ENCODE measurements at places on chromosomes 5 and 9.

DNA sequence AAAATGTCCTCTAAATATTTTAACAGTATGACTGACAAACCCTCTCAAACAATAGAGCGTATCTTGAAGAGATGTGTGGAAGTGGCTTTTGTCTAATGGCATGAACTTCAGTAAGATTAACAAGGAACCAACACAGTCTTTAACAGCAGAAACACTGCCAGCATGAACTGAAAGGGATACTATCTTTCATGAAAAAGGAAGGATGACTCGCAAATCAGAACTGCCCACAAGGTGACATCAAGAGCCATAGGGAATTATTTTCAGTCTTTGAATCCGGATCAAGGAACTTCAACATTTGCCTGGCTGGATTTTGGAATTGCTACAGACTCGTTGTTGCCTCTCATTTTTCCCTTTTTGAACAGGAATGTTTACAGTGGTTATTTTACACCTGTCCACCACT, 5.1 kb upstream of the HEXB start:
- DNase-seq = no peak

- no peak for DNase-seq
Observed at GRCh38 chr5:97476852-97477534, 293.9 kb upstream of the RIOK2 start.

DNA sequence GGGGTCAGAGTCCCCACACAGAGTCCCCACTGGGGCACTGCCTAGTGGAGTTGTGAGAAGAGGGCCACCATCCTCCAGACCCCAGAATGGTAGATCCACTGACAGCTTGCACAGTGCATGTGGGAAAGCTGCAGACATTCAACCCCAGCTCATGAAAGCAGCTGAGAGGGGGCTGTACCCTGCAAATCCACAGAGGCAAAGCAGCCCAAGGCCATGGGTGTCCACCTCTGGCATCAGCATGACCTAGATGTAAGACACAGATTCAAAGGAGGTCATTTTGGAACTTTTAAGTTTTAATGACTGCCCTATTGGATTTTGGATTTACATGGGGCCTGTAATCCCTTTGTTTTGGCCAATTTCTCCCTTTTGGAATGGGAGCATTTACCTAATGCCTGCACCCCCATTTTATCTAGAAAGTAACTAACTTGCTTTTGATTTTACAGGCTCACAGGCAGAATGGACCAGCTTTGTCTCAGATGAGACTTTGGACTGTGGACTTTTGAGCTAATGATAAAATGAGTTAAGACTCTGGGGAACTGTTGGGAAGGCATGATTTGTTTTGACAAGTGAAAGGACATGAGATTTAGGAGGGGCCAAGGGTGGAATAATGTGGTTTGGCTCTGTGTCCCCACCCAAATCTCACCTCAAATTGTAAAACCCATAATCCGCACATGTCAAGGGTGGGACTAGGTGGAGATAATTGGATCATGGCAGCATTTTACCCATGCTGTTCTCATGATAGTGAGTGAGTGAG, 56.3 kb upstream of the ITGA1 start:
- no peak for DNase-seq

GRCh38 chr5:139574641-139575312, 13.6 kb downstream of the UBE2D2 start:
- DNase-seq = peak; percentile 39

- DNase-seq = no peak
Observed at GRCh38 chr9:68454579-68455334, 85.9 kb downstream of the TMEM252 start.

GRCh38 chr9:80375477-80375876, 803.7 kb downstream of the TLE4 start:
- no peak for DNase-seq

GRCh38 chr5:39270225-39270848, 51.0 kb upstream of the FYB1 start:
- no peak for DNase-seq

DNA sequence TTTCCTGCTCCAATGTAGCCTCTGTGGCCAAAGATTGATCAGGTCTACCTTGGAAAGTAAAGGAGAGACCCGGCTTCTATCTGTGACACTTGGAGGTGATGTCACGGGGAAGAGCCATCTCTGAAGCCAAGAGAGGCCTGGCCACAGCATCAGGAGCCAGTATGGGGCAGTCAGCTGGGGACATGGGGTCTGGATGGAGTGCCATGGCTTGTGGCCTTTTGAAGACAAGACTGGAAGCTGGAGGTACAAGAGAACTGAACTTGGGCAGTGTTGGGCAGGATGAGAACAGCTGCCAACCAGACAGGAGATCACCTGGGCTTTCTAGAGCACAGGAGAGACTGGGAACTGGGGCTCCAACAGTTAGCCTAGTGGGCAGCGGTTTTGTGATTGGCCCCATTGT, 190.7 kb downstream of the TENT4A start:
- DNase-seq = no peak

GRCh38 chr5:176436656-176437055, 11.5 kb upstream of the FAF2 start:
- no peak for DNase-seq

- no peak for DNase-seq
Observed at GRCh38 chr5:107157809-107158208, 512.9 kb downstream of the EFNA5 start.

DNA sequence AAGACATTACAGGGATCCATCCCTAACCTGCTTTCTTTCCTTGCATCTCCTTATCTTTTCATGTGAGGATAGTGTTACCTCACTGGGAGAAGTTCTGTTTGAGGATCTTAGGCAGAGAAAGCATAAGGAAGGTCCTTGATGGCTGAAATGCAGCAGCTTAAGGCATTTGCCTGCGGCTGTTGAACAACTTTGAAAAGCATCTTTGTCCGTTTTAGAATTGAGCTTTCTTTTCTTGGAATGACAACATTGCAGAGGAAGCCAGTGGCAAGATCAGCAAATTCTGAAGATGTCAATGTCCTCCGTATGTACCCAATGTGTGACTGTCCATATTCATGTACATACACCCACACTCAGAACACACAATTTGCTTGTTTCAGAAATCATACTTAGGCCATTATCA, 436.2 kb downstream of the GABRG2 start:
- DNase-seq = no peak

DNA sequence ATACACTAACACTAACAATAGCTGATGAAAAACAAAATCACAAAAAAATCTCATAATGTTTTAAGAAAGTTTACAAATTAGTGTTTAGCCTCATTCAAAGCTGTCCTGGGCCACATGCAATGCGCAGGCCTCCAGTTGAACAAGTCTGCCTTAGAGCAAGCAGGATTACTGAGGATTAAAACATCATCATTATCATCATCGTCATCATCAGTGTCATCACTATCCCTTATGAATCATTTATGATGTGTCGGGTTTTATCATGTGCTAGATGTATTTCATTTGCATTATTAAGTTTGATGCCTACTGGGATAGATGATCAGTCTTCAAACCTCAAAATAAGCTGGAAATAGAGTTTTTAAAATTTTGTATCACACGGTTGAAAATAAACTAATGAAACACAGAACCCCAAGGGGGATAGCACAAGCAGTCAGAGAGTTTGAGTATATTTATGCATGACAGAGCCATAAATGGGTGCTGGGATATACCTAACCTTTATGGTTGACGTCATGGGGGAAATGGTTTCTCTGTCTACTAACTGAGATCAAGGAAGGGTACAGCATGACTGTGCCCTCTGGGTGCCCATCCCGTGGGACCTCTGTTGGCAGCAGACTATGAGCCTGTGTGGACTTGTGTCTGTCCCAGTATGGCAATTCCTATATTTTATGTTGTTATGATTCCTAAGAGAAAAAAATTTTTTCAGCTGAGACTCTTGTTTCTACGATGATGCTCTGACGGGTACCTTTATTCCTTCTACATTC, 150.3 kb upstream of the ADRA1B start:
- no peak for DNase-seq

DNA sequence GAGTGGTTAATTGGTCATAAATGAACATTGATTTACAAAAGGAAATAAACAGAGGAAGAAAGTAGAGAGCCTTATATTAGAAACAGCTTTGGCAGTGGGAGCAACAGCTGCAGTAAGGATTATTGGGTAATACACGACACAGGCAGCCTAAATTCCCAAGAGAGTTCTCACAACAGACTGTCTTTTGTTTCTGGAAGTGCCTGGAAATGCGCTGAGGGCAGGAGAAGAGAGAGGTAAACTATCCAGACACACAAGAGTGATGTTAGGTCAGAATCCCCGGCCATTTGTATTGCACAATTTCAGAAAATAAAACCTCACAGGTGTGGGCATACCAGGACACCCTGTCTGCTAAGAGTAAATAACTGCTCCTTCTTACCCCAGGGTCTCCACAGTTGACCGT, 450.4 kb upstream of the CTNND2 start:
- DNase-seq = no peak

GRCh38 chr5:28483327-28484025, 1445.1 kb upstream of the CDH9 start:
- no peak for DNase-seq

DNA sequence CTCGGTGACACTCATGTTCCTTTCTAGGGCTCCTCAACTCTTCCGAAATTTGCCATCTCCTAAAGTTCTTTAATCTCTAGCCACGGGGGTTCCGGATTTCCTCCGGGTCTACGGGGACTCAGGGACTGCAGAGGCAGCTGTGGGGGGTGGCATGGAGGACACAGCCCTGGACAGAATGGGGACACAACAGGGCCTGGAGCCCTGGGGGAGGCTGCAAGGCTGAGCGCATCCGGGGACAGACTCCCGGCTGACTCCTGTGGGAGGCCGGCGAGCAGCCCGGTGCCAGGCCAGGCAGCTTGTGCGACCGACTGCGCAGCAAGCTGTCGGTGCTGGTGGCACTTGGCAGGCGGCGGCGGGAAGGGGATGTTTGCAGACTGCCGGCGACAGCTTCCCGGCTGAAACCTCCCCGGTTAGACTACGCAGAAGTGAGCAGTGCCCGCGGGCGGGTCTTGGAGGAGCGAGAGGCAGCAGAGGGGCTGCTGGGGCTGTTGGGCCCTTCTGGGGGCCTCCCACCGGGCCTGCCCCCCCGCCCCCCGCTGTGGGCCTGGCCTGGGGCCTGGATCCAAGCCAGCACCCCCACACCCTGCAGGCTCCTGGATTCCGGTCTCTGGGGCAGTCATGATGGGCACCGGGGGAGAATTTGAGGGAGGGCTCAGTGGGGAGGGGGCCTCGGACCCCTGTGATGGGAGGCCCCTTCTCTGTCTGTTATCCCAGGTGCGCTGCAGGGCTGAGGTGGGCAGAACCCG, 28.7 kb upstream of the UBAC1 start:
- DNase-seq = no peak

DNA sequence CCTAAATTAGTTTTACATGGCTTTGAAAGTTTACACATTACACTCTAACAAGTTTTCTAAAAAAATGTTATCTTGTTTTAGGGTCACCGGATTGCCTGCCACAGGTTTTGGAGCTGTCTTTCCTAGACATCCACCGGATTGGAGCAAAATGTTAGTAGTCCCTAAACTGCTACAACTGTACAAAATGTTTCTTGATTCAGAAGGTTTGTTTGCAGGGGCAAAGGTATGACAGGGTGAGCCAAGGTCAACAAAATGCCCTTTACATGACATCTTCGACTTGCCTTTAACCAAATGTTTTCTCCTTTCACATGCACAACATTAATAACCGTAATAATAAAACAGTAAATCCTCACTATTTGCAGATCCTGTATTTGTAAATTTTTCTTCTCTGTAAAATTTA, 37.2 kb downstream of the CFAP95 start:
- no peak for DNase-seq

DNA sequence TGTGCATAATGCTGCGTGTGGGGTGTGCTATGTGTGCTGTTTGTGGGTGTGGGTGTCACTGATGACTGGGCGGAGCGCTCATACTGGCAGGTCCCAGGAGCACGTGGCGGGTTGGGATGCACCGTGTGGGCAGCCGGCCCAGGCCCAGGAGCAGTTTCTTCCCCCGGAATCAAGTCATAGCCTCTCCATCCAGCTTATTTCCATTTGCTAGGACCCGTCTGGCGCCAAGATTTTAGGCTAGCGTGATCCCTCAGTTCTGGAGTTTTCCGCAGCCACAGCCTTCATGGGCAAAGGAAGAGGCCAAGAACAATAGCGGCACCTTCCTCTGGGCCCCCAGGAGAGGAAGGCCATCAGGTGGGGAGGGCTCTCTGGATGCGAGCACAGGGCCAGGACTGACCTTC, 43.3 kb upstream of the NEURL1B start:
- no peak for DNase-seq

DNA sequence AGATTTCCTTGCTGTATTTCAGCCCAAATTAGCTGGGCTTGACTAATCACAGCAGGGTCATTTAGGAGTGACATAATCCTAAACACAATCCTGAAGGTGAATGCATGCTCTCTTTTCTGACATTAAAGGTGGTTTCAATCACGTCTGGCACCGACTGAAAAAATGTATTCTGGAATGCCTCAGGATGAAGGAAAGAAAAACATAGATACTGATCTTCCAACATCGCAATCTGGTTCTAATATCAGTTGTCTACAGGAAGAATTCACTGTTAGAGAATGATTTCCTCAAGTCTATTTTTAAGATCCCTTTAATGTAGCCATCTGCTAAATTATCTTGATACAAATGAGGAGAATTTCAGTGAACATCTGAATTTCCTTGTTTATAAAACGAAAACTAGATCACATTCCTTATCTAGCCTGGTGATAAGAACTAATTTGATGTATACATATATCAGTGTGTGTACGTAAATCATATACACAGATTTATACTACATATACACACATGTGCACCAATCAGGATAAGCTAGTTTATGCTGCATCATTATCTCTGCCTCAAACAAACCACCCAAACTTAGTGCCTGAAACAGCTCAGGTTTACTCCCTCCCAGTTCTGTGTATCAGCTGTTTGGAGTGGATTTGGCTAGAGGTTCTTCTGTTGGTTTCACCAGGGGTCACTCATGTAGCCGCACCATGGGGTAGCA, 31.3 kb upstream of the TAS2R1 start:
- no peak for DNase-seq
